MG63 (cell line): ENCODE measurements at places on chromosomes 1 and 21. TPM values are rescaled to one million over a fixed set of nuclear protein-coding genes. Genes with fewer than 3 reads are reported as not detected.

GRCh38 chr1:74812180-74812541 is 79.2 kb downstream of the TYW3 start:
- no peak for DNase-seq

DNA sequence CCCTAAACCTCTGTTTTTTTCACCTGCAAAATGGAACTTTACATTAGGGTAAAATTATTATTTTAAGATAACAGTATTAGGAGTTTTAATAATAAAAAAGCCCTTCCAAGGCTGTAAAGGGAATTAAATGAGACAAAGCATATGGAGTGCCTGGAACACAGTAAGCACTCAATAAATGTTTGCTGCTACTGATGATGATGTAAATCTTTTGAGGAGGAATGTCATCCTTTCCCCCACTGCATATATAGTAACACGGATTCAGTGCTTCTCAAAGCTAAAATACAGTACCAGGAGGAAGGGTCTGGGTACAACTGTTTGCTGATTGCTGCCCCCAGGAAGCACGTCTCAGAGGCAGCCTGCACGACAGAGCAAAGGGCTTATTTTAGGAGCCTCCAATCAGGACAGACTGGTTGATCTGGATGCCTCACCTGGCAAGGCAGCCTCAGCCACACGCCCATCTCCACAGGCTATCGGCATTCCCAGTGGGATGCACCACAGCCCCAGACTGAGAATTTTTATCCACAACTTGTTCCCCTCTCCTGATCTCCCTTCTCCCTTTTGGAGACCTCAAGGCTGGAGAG is 64.4 kb downstream of the GADD45A start:
- no peak for DNase-seq

DNA sequence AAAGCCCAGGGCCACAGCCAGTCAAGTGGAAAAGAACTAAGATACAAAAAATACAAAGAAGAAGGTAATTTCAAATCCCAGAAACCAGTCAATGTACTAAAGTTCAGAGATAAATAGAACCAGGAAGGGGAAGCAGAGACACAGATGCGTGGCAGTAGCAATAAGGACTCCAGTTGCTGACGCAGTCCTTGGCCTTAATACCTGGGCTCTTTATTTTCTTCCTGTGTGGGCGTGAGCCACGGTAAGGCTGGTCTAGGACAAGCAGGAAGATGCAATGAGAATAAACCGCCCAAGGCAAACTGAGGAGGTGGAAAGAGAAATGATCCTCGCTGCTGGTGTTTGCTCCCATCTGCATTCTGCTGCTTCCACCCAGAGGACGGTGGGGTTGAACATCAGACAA is 65.6 kb upstream of the PLXNA2 start:
- DNase-seq: no peak

DNA sequence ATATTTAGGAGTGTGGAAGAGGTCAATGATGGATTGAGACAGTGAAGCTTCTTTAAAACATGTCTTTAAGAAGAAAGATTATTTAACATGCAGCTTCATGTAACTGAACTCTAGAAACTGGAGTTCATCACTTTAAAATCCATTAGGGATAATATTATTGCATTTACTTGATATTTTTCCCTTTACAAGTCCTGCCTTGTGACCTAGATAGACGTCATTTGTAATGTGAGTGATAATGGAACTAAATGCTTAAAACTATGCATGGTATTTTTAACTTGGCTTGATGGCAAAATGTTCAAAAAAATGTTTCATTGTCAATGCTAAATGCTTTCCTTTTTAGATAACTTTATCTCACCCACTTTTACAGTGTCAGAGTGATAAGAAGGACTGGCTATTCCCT is 723.7 kb downstream of the RWDD3 start:
- DNase-seq: no peak

Gene GJB3
- total RNA-seq: not detected in 2 replicates

Gene OR4F29
- not detected in 2 replicates for total RNA-seq

Gene VCAM1
- not detected in 2 replicates for total RNA-seq

Gene SYT14
- 0.15 and 0.66 TPM in 2 replicates for total RNA-seq
